ENCODE measurements at places on chromosomes 12 and 14. TPM values are rescaled to one million over a fixed set of nuclear protein-coding genes. Genes with fewer than 3 reads are reported as not detected.

DNA sequence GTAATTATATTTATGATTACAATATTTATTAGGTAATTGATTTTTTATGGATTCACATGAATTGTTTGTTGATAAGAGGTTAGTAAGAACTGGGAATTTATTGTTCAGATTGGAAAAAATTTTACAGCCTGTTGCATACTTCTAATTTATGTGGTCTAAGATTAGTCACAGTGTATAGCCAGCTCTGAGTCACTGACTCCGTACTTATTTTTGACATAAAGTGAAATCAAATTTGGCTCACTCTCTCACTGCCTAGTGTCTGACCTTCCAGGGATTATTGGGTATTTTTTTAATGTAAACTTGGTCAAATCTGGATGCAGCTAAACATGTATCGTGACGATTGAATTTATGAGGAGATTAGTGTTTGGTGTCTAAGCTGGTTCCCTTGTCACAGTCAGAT is 109.3 kb downstream of the PTPRQ start:
- DNase-seq = no peak

GRCh38 chr12:121918679-121919038 is 267 bp downstream of the CFAP251 start:
- DNase-seq = no peak

GRCh38 chr14:95261616-95262510 is 57.8 kb downstream of the CLMN start:
- DNase-seq = no peak

DNA sequence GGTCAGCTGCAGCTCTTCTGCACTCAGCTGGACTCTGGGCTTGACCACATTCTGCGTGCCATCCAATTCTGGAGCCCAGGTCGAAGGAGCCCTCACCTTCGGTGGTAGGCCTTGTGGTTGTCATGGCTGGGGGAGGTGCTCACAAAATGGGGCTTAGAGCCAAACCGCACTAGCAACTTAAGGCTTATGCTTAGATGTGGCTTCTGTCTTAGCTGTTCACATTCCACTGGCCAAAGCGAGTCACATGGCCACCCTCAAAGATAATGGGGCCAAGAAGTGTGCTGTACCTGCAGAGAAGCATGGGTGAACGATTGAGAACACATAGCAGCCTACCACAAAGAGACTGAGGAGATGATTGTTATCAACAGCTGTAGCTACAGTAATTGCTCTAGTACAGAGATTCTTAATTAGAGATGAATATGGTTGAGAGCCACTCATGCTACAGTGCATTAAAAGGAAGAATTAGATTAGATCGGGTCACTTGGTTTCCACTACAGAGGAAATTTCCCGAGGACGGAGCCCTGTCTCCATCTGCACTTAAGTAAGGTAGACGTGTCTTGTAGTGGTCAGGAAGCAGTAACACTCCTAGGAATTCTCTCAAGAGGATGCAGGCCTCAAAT is 334.6 kb upstream of the FKBP4 start:
- no peak for DNase-seq

GRCh38 chr12:52193991-52194390 is 2.2 kb upstream of the KRT80 start:
- no peak for DNase-seq

DNA sequence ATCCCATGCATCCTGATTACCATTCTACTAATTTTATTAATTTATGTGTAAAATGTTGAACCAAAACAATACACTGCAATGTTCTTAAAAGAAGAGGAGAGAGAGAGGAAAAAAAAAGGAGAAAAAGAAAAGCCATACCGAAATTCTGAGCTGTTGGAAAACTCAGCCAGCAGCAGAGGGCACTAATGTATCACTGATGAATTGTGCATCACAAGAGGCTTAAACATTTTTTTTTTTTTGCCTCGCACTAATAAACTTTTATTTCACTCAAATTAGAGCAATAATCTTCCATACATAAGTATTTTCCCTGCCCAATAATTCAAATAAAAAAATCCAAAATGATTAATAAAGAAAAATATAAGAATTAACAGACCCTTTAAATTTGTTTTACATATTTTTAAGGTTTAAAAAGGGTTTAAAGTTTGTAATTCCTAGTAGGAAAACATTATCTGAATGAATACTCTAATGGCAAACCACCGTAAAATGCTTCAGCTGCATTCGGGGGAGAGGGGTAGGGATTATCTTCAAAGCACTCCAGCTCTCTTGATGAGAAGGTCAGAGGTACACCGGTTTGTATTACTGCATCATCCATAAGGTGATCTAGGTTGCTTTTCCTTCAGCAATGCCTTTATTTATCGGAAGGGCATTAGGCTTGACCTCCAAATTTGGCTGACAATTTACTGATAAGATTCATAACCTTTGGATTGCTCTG is 41.9 kb downstream of the ATP23 start:
- peak; percentile 37 for DNase-seq

DNA sequence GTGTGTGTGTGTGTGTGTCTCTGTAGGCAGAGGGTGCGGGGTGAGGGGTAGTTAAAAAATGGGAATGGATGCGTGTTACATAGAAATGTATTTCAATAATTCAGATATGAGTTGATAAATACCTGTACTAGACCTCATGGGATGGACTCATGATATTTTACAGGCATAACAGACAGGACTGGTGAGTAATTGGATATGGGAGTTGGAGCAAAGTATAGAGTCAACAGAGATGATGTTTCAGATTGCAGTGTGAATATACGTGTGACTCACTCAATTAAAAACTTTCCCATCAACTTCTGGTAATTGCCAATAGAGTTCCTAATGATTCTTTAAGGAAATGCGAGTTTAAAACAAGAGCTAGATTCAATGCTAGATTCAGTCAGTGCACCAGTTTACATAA is 711.9 kb downstream of the C12orf50 start:
- no peak for DNase-seq

GRCh38 chr14:90568405-90568804 is 171.6 kb downstream of the CALM1 start:
- no peak for DNase-seq

- DNase-seq = no peak
Observed at GRCh38 chr12:45695035-45695434, 34.5 kb upstream of the ARID2 start.

DNA sequence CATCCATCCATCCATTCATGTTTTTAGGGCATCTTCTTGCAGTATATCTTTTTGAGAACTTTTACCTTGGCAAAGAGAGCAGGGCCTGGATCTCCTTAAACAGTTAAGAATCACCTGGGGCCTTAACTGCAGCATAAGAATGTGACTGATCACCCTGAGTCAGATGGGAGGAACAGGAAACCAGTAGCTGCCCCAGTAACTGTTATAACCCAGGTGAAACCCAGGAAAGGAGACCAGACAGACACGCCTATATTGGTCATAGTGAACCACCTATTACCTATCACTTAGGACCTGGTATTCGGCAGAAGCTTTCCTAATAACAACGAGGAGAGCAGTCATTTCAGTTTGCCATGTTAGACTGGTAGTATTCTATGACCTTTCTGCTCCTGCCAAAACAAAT is 43.4 kb upstream of the NR2C1 start:
- no peak for DNase-seq

DNA sequence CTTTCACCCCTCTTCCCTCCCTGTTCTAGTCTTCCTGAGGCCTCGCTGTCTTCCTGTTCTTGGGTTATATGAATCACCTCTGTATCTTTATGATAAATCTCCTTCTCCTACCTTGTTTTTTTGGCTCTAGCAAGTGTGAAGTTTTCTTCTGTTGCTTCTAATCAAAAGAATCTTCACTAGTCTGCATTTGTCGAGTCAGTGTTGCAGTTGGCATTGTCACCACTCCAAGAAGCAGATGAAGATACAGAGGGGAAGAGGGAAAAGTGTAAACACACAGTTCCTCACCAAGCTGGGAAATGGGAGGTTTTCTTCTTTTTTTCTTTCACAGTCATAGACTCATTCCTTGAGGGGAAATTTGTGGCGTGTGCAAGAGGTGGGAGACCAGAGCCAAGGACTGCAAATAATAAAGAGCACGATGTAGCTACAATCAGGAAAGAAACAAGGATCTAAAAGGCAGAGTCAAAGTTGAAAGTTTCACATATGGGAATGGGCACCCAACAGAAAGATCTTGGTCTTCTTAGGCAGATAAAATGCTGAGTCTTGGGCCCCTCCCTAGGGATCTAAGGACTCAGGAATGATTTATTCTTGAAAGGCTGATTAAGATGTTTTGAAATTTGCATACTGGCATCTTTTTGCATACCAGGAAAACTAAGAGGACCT is 22.2 kb upstream of the PRICKLE1 start:
- DNase-seq = no peak

DNA sequence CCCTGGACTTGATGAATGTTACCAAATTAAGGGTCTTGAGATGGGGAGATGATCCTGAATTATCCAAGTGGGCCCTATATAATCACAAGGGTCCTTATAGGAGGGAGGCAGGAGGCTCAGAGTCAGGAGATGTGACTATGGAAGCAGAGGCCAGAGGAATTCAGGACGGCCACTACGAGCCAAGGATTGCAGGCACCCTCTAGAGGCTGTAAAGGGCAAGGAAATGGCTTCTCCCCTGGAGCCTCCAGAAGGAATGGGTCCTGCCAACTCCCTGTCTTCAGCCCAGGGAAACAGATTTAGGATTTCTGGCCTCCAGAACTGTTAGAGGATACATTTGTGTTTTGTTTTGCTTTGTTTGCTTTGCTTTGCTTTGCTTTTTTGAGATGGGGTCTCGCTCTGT is 8.8 kb downstream of the BDKRB1 start:
- no peak for DNase-seq

DNA sequence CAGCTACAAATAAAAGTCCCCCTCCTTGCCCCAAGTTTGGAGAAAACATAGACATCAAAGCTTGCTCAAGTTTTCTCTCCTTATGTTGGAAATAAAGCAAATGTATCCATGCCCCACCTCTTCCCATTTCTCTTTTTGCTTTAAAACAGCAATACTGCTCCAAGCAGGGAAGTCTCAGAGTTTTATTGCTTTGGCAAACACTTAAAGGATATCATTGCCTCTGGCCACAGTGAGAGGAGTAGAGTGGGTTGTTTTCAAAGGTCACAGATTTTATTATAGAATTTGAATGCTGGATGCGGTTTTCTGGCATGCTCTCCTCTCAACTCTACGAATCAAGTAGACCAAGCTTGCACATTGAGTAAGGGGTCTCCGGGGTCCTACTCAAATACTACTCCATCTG is 149.7 kb downstream of the TTC7B start:
- DNase-seq = peak; percentile 29

DNA sequence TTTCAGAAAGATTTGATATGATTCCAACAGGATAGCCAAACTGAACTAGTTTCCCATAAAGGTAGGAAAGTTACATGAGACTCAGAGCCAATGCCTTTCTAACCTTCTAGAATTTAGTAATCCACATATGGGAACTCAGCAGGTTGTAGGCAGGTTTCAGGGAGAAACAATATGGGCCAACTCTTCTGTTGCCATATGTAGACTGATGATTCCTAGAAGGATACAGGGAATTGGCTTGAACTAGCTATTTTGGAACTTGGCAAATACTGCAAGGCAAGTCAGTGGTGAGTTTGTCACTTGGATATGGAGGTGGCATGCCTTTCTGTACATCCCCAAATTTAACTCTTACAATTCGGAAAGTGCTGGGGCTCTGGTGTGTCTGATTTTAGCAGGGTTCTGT is 15.5 kb downstream of the SUDS3 start:
- no peak for DNase-seq

DNA sequence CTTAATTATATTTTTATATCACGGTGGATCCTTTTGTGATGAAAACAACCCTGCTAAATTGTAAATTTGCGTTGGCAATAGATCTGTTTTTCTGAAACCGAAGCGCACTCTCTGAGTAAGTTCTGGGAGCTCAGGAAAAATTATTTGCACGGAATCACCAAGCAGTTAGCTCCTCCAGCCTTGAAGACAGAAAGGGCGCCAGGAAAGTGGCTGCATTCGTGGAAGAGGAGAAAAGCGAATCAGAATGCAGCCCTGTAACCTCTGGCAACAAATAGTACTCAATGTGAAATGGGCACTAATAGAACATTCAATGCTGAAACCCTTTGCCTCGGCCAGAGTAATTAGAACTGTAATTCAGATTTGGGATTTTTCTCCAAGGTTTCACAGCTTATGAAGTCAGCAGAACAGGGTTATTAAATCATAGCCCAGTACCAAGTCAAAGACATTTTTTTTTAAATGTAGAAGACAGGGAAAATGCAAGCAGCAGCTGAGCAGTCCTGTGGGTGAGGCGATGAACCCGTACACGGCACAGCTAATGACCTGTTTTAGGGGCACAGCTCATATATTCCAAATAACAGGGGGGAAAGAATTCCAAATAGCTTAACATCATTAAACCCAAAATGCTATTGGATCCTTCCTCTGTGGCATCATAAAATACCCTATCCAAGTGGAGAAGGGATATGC is 251.4 kb downstream of the EGLN3 start:
- DNase-seq = no peak

DNA sequence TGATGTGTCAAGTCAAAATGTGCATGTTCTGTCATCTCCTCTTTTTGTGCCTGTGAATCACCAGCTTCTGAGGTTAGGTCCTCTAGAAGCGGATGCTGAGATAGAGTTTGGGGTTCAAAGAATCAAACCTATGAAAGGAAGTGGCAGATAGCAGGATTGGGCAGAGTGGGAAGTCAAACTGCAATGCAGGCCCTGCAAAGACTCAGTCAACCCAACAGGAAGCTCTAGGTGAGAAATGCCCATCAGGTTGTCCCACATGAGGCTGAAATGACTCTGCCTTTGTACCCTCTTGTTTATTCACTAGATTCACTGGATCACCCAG is 4.5 kb upstream of the MIA2 start:
- DNase-seq = no peak

DNA sequence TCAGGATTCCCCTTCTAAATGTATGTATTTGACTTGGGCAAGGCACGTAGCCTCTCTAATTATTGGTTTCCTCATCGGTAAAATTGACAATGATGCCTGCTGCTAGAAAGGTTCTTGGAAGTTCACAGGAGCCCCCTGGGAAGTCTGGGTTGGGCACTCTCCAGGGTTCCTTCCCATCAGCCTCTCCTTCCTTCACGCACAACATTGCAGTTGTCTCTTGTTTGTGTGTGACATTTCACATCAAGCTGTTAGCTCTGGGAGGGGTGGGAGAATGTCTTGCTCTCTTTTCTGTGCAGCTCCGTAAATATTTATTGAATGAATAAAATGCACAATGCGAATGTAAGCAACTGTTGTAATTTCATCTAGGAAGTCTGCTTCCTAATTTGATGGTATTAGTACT is 153.2 kb upstream of the PRICKLE1 start:
- DNase-seq = no peak

GRCh38 chr12:119450771-119451170 is 116.2 kb downstream of the CCDC60 start:
- DNase-seq = no peak

The GLS2 gene
- 2.0 TPM for polyA plus RNA-seq

The TMTC1 gene
- 32.8 TPM for polyA plus RNA-seq

The ORMDL2 gene
- polyA plus RNA-seq = 35.6 TPM

The CLEC6A gene
- polyA plus RNA-seq = not detected

The FAM90A1 gene
- polyA plus RNA-seq = 3.0 TPM

The MFAP5 gene
- polyA plus RNA-seq = 11.9 TPM

The ACOT4 gene
- polyA plus RNA-seq = 4.3 TPM

The RESF1 gene
- 65.1 TPM for polyA plus RNA-seq

The CIROP gene
- polyA plus RNA-seq = 0.11 TPM

The POTEG gene
- polyA plus RNA-seq = not detected

The ATN1 gene
- polyA plus RNA-seq = 118 TPM

The IL31 gene
- not detected for polyA plus RNA-seq

The ZNF219 gene
- polyA plus RNA-seq = 38.4 TPM

The SPRYD4 gene
- 4.8 TPM for polyA plus RNA-seq

The PLD4 gene
- polyA plus RNA-seq = 8.0 TPM

The KRT72 gene
- polyA plus RNA-seq = not detected

All from left renal pelvis (tissue), 4 donors.